ENCODE measurements at places on chromosomes 6 and 20.

DNA sequence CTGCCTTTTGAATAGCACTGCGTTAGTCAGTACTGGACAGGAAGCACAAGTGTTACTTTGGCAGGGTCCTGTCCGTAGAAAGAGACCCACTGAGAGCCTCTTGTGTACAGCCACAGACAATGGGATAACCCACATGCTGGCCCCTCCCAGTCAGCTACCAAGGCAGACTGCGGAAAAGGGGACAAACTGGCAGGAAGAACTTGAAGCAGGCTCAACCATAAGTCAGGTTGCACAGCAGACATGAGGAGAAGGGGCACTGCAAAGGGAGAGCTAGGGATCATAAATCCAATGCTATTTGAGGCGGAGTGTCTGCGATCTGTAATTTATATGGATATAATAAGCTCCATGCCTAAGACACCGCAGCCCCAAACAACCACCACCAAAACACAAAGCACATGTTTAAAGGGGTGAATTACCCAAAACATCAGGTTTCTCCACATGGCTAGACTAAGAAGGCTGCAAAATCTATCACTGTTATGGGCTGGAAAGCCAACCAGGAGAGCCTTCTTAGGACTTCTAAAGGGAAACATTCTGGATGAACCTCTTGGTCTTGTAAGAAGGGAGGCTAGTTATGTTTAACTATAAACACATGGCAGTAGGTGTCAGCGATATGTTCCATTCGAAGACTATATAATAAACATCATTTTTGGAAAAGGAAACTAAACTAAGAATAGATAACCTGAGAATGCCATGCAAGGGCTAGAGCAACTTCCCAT lies 141.7 kb downstream of the BACH2 start:
- no peak for DNase-seq

- DNase-seq, result no peak
These were observed 86.7 kb downstream of the AHI1 start for GRCh38 chr6:135410856-135411255.

- no peak for DNase-seq
These were observed 143.1 kb downstream of the CEP57L1 start for GRCh38 chr6:109238396-109238795.

DNA sequence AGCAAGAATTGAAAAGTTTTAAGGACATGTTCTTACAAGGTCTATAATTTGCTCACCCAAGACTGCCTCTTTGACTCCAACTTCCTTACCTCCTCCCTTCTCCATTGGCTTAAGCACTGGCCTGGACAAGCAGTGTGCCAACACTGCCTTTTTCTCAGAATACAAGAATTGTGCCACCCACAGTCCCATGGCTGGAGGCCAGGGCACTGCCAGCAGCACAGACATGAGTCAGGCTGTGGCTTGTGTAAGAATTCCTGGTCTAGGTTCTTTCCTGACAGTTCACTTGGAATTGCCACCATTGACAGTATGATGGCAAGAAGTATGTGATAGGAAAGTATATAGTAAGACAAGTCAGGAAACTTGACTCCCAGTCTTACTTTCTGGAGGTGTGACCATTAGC lies 202.7 kb upstream of the MARCKS start:
- DNase-seq, result peak; percentile 80

DNA sequence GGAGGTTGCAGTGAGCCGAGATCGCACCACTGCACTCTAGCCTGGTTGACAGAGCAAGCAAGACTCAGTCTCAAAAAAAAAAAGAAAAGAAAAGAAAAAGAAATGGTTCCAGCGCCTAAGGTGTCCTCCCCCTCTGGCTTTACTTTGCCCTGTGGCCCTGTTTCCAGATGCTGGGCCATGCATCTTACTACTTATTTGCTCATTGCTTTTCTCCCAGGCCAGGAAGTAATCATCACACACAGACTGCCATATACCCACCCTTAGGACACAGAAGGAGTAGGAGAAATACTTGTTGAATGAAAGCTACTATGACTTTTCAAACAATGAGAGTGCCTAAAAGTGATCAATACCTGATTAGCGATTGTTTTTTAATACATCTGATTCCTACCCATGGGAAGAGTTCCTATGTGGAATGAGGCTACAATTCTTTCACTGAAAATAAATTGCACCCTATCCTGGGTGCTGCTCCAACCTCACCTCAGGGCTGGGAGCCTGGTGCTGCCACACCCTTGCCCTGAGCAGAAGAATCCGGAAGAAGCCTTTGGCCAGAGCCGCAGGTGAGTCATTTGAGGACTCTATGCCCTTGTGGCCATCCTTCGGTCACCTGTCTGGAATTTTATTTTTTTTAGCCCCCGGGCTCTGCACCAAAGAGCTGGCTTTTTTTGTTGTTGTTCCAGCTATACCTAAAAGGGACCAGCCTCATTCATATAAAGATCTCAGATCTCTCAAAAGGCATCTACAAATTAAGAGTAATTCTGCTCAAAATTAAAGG lies 22.7 kb upstream of the TFAP2C start:
- DNase-seq, result no peak

GRCh38 chr20:43590036-43590391 lies 723 bp upstream of the IFT52 start:
- no peak for DNase-seq

DNA sequence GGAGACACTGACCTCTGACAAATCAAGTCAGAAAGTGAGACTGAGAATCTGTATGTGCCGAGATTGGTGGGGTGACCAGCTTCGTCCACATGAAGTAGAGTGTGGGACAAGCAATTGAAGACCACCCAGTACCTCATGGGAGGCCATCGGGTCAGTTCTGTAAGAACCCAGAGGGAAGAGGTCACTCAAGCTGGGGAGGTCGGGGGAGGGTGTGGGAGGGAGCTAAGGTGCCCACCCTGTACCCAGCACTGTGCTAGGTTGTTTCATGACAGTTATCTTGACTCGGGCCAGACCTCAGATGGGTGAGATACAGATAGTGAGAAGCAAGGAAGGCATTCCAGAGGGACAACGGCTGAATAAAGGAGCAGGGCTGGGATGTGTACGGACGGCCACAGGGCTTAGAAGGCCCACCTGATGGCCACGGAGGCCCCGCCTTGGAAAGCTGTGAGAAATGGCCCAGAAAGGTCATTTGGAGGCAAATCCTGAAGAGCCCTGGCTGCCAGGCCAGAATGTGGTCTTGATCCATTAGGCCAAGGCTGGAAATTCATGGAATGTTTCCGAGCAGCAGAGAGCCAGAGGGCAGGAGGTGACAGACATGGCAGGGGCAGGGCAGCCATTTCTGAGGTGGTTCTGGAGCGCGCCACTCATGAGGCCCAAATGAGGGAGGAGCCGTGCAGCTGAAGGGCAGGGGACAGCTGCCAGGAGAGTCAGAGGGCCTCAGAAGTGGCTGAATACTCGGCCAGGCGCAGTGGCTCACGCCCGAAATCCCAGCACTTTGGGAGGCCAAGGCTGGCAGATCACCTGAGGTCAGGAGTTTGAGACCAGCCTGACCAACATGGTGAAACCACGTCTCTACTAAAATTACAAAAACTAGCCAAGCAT lies 7.7 kb downstream of the MMP24OS start:
- DNase-seq, result no peak

- peak; percentile 45 for DNase-seq
These were observed 79.6 kb downstream of the IPCEF1 start for GRCh38 chr6:154276810-154277628.

DNA sequence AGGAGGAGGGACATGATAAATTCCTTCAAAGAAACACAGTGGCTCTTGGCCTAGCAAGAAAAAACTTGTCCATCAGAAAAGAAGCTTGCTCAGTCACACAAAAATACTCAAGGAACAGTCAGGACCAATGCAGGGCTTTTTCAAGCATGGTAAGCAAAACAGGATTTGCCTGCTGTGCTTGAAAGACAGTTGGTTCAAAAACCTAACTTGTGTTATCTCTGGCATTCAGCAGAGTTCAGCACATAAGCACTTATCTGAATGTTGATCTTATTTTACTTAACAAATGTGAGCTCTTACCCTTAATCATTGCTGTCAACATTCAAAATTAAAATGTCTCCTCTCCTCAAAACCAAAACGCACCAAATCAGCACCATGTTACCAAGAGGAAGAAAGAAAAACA lies 38.3 kb downstream of the ATG5 start:
- no peak for DNase-seq

DNA sequence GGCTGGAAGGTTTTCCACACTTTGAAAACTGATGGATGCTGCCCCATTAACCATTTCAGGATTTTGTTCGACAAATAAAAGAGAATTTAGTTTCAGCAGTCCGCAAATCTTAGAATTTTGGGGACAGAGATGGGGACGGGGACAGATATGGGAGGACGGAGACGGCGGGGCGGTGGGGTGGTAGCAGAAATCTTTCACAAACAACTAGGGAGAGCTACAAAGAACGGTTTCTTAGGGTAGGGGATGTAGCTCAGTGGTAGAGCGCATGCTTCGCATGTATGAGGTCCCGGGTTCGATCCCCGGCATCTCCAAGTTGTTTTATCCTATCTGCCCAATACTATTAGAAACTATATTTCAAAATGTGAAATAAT lies 15.1 kb downstream of the HMGN4 start:
- no peak for DNase-seq

- DNase-seq, result no peak
These were observed 778 bp downstream of the MCCD1 start for GRCh38 chr6:31529329-31530150.
